Ureter (tissue), 1 donor: ENCODE measurements at places on chromosomes 4 and X. TPM values are rescaled to one million over a fixed set of nuclear protein-coding genes. Genes with fewer than 3 reads are reported as not detected.

DNA sequence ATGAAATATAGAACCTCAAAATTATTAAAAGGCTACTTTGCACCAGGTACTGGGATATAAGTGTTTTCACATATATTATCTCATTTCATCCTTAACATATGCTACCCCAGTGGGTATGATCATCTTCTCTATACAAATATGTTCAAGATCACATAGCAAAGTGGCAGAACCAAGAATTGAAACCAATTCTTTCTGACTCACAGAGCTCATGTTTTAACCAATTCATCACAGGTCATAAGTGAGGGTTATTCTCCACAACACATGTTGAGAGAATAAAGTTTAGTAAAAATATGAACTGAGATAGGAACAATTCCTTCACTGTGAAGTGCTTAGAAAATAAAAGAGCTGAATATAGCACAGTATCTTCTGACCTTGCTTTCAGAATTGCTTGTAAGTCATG lies 442.9 kb upstream of the RASGEF1B start:
- no peak for DNase-seq

- no peak for DNase-seq
These were observed 1.5 kb downstream of the ELF4 start for GRCh38 chrX:130108647-130109428.

DNA sequence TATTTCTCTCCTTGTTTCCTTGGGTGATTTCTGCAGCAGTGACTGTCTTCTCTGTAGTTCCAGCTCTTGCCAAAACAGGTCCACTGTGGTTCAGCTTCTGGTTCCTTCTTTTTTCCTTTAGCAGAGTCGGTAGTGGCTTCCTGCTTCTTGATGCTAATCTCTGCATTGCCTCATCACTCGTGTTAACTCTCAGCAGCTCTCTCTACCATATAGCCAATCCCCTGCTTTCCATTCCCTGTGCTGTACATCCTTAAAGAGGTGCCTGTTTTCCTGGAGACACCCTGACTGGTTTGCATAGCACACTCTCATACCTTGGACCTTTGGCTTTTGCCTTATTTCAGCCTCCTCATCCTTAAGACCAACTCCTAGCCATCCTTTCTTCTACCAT lies 191.2 kb upstream of the LNX1 start:
- DNase-seq = no peak

GRCh38 chrX:39542316-39542715 lies 555.4 kb downstream of the BCOR start:
- DNase-seq = no peak

DNA sequence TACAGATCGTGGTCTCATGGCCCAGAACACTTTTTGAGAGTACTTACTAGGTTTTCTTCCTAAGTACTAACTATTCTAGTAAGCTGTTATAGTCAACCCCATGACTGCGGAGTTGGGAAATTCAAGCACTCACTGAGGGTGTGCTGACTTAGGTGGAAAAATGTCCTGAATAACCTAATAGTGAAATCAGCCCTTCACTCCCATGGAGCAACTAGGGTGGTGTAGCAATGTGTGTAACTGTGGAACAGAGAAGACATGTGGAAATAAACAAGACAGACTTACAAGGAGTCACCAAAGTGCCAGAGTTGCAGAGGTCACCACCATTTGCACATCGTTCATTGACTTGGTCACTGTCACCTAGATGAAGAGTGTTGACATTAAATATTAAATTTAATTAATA lies 12.1 kb upstream of the VSIG4 start:
- DNase-seq = no peak

GRCh38 chrX:133726642-133727041 lies 258.8 kb downstream of the GPC3 start:
- DNase-seq = no peak

GRCh38 chrX:72716766-72717165 lies 2.7 kb upstream of the PHKA1 start:
- no peak for DNase-seq

- no peak for DNase-seq
These were observed 1528.0 kb downstream of the TECRL start for GRCh38 chr4:62881210-62881609.

DNA sequence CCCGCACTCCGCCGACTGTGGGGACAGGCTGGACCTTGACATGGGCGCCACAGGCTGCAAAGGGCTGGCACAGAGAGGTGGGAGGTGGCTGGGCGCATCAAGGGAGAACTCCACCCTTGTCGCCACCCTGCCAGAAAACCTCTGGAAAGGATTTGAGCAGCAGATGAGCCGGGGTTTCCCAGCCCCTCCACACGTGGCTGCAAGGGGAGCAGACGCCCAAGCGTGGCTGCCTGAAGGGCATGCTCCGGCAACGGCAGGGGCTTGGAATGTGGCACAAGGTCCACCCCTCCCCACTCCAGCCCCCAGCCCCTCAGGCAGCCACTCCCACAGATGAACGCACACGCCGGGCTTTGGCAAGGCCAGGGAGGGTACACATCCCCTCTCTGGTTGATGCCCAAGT lies 4.6 kb downstream of the BGN start:
- DNase-seq = no peak

- no peak for DNase-seq
These were observed 509.6 kb upstream of the DIPK2B start for GRCh38 chrX:45710081-45710801.

DNA sequence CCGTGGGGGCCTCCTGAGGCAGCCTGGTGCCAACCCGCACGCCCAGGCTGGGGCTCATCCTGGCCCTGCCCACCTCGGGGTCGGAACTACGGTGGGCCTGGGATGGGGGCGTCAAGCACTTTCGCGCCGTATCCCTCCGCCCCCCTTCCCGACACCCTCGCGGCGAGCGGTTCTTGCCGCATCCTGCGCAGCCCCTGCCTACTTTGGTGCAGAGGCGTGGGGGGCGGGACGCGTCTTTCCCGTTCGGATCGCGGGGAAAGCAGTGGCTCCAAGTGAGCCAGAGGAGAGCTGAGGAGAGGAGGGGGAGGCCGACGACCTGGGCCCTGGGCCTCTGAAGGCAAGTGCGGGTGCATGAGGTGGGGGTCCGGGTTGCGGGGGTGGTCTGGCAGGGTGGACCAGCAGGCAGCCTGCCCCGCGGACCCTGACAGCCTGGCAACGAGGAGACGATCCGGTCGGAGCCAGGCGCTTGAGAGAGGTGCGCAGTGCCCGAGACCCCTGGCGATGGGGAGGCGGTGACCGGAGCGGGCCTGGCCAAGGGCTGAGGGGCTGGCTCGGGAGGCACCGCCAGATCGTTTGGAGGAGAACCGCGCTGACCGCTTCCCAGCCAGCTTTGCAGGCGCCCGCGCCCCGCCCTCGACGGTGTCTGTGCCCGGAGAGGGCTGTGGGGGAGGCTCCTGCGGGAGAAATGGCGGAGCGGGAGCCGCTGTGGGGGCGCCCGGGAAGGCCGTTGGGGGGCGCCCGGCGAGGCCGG lies at the start of gene GPRASP2:
Gene GPRASP2, plus strand, starts transcription at position 233 of the 751 bp plus-strand sequence. CDS start 2,422 bp downstream, outside the sequence.
- DNase-seq = no peak

- no peak for DNase-seq
These were observed 711.6 kb downstream of the PCDH19 start for GRCh38 chrX:99698451-99698850.

DNA sequence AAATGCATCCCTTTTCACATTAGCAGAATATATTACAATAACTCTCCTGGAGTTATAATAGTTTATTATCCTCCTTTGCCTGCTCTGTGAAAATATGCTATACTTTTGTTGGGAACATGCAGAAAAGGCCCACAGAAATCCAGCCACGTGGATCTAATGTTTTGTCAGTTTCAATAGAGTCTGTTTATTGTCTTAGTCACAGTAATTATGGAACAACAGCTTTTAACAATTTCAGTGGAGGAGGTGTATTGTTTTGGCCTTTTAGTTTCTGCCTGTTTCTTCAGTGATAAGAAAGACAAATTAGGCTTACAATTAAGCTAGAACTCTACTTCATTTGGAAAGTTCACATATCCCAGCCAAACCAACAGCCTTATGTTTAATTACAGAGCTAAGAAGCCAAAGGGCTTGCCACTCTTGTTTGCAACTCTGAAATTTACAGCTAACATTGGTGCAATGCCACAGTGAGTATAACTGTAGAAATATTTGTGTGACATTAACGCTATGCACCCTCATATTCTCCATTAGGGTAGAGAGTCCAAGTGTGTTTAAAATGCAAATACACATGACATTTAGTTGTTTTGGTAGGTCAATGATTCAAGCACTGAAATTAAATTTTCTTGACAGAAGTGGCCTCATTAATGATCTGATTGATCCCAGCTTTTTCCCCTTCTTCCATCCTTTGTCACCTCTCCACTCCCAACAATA lies 175.8 kb downstream of the USP46 start:
- DNase-seq = no peak

- no peak for DNase-seq
These were observed 74.0 kb downstream of the STK32B start for GRCh38 chr4:5125321-5125720.

- DNase-seq = no peak
These were observed 682.2 kb upstream of the DIAPH2 start for GRCh38 chrX:96002431-96002830.

- no peak for DNase-seq
These were observed 20.1 kb downstream of the CLTRN start for GRCh38 chrX:15644560-15644872.

DNA sequence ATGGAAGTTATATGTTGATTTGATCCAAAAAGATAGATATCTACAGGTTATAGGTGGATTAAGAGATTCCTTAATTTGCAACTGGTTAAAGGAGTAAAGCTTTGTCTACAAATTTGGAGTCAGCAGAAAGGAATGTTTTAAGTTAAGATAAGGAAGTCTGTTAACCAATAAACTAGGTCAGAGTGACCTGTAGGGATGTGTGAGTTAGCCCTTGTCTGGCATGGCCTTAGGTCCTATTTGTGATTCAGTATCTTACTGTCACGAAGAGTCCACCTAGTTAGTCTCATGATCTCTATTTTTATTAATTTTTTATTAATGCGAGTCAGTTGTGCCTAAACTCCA lies 230.8 kb downstream of the INPP4B start:
- no peak for DNase-seq

GRCh38 chrX:50067435-50068284 lies 133.1 kb downstream of the AKAP4 start:
- DNase-seq = no peak

- DNase-seq = no peak
These were observed 6.5 kb downstream of the FAM199X start for GRCh38 chrX:104172788-104173187.

DNA sequence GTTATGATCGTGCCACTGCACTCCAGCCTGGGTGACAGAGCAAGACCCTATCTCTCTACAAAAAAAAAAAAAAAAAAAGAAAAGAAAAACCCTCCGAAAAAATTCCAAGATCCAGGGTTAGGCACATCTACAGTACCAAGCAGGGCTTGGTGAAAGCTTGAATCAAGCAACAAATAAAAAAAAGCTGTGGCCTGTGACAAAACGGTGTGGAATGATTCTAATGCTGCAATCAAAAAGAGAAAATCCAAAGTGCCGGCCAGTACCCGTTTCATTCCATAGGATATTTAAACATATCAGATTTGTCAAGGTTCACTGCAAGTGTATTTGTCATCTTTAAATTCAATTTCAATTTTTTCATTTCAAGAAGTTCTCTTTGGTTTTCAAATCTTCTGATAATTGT lies 20.5 kb downstream of the RWDD4 start:
- DNase-seq = no peak

DNA sequence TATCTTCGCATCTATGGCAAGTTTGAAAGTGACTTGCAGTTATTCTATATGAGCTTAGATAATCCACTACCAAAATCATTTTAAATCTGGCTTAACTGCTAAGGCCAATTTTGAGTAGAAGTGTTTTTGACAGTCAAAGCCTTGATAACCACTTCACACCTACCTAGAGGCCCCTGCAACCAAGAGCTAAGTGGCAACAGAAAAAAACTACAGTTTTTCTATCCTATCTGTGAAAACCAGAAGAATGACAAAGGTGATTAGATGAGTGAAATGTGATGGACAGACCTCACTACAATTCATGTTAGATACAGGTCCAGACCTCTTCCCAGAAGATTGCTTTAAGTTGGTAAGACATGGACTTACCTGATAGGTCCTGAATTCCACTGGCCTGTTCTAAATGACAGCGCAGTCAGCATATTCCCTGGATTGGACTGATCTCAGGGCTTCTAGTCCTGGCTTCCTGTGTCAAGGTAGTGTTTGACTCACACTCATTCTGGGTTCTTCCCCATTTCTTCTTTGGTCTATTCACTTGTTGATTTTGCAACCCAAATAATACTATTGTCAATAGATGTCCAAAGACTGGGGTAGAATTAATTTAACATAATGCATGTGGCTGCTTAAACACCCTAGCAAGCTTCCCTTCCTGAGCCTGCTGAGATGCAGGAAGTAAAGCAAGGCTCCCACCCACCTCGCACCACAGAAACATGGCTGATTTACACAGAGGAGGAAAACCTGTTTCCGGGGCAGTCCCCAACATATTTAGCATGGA lies 65.1 kb downstream of the PPP3CA start:
- DNase-seq = no peak

DNA sequence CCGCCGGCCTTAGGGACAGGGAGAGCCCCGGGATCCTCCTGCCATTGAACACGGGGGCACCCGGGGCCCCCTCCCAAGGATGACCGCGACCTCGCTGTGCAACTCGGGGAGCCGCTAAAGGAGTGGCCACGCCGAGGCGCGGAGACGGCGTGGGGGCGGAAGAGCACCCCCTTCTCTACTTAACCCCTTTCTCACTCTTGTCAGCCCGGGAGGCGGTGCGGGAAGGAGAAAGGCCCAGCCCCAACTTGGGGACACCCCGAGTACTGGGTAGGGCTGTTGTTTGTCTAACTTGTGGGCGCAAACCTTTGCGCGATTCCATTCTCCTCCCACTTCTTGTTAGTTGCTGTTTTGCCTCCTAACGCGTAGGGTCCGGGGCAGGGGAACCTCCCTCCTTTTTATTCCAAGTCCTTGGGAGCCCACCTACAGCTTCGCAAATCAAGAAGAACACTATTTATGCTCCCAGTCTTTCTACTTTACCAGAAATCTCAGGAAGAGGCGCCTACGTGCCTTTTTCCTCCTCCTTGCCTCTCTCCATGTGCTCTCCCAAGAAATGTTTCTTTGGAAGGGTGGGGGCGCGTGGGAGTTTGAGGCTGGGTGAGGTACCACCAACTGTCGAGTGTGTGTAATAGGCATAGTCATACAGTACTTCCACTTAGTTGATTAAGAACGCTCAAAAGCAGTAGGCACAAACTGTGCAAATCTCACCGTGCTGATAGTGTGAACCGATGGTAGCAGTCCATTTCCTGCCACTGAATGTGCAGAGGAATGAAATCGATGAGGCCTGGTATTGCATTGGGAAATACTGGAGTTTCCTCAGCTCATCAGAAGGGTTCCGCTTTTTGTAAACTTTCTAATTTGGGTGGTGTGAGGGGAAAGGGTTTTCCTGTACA lies 813 bp downstream of the DIAPH2 start:
- DNase-seq = peak; percentile 48

GRCh38 chrX:85544609-85545008 lies 165.1 kb upstream of the POF1B start:
- DNase-seq = no peak

- no peak for DNase-seq
These were observed 35.3 kb upstream of the VSIG4 start for GRCh38 chrX:66074920-66075879.

Gene PAGE2
- total RNA-seq = not detected

Gene TLR3
- total RNA-seq = 28.6 TPM

Gene MAGEA8
- total RNA-seq = not detected

Gene SHROOM4
- total RNA-seq = 19.3 TPM

Gene HMGN5
- 4.6 TPM for total RNA-seq

Gene ASB11
- total RNA-seq = not detected

Gene NXF2
- total RNA-seq = not detected

Gene ALAS2
- 0.60 TPM for total RNA-seq

Gene CXCL5
- not detected for total RNA-seq
